ENCODE measurements at places on chromosomes 5 and 9.

DNA sequence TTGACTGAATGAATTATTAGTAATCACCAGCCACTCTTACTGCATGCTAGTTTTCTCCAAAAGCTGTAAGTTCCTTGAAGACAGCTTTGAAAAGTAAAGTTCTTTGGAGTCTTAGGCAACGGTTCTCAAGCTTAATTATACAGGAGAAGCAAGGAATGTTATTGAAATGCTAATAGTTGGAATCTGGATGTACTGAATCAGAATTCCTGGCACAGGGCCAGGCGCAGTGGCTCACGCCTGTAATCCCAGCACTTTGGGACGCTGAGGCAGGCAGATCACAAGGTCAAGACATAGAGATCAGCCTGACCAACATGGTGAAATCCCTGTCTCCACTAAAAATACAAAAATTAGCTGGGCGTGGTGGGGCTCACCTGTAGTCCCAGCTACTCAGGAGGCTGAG lies 33.4 kb downstream of the GRIA1 start:
- no peak for DNase-seq

- DNase-seq, result no peak
Measured at GRCh38 chr5:55645304-55645703, 66.8 kb downstream of the SLC38A9 start.

- DNase-seq, result no peak
Measured at GRCh38 chr9:126862104-126862761, 1.8 kb downstream of the ZBTB34 start.

- DNase-seq, result no peak
Measured at GRCh38 chr5:1545805-1546355, 22.1 kb upstream of the LPCAT1 start.

DNA sequence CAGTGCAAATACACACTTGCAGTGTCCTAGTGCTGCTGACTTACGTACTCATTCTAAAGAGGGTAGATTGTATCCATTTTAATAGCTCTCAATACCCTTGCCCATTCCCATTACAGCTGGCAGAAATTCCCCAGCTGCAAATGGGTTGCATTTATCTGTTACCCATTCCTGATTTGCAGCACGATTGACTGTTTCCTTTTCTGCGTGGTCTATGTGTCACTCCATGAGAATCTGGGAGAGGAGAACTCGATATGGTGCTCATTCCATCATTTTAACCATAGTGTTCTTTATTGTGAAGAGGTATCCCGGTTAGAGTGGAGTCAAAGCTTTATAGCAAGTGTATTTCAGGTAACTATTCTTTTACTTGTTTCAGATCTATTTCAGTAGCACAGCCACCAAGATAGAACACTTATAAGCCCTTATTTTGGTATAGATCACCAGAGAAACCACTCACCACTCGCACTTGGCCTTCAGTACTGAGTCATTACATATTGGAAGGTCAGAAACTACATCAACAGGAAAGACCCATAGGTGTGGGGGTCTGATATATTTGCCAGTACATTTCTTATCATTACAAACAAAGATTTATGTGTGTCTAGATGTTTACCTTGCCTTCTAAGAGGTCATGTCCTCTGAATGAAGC lies 139.5 kb downstream of the MUSK start:
- no peak for DNase-seq

DNA sequence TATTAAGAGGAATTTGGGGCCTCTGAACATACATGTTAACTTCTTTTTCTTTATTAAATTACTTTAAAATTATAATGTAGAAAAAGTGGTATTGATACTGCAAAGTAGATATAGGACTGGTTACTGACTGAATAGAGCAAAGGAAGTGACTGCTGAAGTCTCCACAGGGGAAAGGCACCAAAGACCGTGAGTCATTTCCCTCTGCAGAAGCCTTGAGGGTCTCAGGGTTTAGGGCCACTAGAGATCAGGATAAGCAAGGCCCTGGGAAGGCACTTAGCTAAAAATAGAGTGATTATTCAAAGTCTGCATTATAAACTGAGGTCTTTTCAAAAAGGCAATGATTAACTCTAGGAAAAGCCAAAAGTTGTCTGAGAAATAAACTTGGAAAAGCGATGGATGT lies 44.7 kb upstream of the ITGA1 start:
- no peak for DNase-seq

DNA sequence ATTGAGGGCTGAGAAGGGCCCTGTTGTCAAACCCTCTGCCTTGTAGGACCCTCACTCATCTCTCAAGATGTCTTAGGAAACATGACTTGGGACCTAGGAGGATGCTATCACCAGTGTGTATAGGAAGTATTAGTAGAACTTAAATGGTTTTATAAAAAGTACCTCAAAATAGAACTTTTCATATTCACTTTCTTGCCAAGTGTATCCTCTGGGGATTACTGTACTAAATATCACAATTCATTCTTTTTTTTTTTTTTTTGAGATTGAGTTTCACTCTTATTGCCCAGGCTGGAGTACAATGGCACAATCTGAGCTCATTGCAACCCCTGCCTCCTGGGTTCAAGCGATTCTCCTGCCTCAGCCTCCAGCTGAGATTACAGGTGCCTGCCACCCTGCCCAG lies 56.2 kb downstream of the ARHGEF28 start:
- DNase-seq, result no peak

- DNase-seq, result no peak
Measured at GRCh38 chr5:88518131-88519016, 249.7 kb upstream of the TMEM161B start.

DNA sequence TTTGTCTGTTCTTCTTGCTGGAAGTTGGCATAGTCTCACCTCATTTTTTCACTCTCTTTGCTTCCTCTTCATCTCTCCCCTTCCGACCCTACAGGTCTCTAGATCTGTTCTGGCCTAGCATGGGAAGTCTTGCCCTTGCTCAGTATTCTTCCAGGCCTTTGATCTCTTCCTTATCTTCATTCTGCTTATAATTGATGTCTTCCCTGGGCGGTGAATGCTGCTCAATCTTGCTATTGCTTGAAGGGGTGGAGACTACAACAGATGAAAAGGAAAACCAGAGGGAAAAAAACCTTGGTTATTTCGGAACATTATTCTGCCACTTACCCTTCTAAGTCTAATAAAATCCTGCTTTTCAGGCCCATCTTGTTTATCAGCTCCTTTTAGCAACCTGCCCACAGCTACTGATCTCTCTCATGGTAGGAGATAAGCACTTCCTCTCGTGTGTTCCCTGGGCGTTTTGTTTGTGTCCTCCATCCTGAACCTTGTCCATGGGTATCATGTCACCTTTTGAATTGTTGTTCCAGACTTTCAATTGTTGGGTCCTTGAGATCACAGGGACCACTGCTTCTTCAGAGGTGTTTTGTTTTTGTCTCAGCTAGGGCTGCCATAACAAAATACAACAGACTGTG lies 375.6 kb downstream of the ADGRV1 start:
- no peak for DNase-seq

DNA sequence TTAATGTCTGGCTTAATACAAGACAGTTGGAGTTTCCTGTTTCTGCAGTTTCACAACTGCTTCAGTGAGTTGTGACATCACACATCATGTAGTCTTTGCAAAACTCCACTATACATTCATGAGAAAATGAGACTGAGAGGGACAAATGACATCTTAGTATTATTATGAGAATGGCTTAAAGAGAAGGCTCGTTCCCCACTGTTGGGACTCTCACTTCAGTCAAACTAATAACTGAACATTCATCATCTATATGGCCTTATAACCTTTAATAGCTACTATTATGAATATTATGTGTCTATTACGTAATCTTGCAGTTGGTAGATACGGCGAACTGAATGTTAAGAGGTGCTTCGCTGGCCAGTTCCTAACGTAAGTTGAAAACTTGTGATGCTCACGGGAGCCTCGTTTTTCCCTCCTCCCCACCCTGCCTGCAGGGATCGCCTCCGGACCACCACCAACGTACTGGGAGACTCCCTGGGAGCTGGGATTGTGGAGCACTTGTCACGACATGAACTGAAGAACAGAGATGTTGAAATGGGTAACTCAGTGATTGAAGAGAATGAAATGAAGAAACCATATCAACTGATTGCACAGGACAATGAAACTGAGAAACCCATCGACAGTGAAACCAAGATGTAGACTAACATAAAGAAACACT lies 79.4 kb downstream of the SLC1A3 start:
- DNase-seq, result no peak

DNA sequence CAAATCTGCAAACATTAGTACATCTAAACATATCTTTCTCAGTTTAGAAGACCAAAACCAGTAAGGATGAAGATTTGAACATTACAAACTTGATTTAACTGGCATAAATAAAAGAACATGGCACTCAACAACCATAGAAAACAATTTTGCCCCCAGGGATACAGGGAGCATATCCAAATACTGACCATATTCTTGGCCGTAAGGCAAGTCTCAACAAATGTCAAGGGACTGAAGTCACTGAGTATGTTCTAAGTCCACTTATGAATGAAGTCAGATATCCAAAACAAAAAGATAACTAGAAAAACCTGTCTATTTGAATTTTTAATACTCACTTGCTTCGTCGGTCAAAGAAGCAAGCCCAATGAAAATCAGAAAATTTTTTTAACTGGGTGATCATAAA lies 14.1 kb downstream of the FEM1C start:
- DNase-seq, result no peak

DNA sequence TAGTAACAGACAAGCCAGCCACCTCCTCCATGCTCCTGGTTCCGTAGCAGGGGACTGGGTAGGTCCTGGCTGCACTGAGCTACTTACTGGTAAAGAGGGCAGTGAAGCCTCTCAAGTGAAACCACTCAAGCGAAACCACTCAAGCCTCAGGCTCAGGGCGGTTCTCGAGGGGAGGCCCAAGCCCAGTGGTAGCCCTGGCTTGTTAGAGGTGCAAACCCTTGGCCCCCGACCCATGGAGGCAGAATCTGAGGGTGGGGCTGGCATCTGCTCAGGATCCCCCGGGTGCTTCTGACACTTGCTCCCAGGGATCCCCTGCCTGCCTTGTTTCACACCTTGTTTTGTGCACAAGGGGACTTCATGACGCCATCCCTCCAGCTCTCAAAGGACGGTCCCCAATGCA lies 76.5 kb upstream of the OLFM1 start:
- no peak for DNase-seq

DNA sequence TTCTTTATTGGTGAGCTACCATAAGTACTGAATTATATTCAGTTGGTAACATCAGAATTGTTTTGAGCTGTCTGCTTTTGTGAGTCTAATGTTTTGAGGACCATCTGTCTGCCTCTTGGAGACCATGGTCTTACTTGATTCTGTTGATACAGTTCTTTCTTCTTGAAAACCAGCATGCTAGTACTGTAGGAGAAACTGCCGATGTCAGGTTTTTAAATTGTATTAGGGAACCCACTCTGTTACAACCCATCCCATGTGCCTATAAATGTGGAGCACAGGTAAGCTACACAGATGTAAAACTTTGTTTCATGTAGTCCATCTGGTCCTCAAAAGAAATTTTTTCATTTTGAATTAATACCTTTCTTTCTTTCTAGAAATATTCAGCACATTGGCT lies 103.4 kb upstream of the DMRTA1 start:
- DNase-seq, result no peak

GRCh38 chr5:83957188-83957587 lies 236.5 kb upstream of the HAPLN1 start:
- DNase-seq, result no peak

DNA sequence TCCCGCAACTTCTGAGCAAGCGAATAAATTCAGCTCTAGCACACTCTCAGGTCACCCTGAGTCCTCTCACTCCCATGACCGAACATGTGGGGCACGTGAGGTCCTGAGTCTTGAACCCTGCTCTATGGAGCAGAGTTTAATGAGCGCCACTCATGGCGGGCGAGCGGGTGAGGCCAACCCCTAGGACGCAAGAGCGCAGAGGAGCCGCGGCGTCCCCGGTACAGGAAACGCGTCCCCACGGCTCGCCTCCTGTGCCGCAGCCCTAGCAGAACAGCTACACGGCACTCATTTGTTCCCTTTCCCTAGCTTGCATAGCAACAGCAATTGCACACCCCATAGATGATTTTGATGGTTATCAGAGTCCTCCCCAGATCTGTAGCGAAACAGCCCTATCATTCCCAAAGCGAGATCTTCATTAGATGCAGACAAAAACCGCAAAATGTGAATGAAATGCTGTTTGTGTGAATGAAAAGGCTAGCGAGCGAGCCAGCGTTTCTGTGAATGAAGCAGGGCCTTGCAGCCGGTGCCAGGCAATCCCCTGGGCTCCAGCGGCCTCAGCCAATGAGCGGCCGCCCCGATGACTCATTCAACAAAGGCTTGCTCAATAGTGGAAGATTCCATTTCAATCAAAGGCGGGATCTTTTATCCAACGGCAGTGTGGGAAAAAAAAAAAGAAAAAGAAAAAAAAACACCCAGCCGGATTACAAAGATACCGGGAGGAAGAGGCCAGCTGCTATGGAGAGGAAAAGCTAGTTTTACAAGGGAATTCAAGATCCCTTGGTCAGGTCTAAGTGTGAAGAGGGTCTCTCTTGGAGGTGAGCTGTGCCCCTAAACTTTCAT lies 1.5 kb upstream of the SHC3 start:
- DNase-seq, result no peak

GRCh38 chr9:755454-756381 lies 85.8 kb upstream of the DMRT1 start:
- DNase-seq, result no peak

DNA sequence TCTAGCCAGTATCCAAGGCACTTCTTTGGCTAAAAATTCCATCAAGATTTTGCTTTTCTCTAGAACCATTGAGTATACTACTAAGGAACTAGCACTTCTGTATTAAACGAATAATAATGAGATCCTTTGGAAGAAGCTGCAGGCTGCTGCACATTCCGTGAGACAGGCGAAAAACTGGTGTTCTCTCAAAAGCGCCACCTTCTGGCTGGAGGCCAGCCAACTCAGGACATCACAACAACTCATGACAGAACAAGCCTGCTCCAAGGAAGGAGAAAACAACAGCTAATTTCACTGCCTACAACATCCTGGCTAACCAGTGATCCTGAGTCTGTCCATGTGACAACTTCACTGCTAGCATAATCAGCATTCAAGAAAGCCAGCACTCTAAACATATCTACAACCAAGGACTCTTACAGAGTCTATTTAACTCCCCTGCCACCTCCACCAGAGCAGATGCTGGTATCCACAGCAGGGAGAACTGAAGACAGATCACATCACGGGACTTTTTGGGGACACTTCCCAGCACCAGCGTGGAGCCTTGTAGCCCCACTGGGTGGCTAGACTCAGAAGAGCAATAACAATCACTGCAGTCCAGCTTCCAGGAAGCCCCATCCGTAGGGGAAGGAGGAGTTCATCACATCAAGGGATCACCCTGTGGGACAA lies 150.5 kb downstream of the YTHDC2 start:
- DNase-seq, result peak; percentile 47

- DNase-seq, result no peak
Measured at GRCh38 chr5:108024986-108025385, 354.2 kb upstream of the EFNA5 start.

DNA sequence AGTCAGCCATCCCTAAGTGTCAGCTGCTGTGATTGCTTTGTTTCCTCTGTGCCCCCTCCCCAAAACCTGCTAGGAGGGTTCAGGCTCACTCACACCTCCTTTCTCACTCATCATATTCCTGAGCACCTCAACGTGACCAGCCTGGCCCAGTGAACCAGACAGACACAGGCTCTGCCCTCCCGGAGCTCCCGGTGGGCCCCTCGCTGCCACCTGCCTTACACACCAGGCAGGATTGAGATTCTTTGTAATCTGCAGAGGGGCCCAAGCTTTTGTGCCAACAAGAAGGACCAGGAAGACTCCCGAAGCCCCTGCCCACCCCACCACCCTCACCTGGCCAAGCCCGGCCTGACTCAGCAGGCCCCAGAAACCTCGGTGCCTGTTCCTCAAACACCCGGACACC lies 87.8 kb downstream of the NTNG2 start:
- DNase-seq, result no peak

Measured in CD4-positive, alpha-beta T cell (primary cell).